ENCODE measurements at places on chromosomes 5 and 9.

DNA sequence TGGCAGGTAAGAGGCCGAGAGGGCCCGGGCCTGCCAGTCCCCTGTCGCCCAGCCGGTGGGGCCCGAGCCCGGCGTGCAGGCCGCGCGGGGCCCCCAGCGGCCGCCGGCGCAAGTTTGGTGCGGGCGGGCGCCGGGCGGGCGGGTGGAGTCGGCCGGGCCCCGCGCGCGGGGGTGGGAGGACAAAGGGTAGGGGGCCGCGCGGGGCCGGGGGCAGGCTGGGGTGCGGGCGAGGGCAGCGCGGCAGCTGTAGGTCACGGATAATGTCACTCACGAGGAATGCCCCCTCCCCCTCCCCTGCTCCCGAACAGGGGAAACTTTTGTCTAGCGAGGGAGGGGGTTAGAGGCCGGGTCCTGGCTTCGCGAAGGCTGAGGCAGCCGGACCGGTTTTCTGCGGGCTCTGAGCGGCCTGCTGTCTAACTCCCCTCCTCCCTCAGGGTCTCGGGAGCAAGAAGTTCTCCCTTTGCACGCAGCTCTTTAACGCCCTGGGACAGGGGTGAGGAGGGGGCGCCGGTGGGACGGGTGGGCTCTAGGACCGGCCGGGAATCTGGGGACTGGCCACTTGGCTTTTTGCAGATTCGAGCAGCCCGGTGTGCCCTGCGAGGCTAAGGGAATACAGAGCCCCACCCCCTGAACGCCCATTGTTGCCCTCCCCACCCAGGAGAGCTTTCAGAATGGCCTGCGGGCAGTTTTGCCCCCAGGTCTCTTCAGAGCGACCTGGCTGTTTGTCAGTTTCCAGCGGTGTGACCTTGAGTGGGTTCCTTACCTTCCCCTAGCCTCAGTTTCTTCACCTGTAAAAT, 21.3 kb upstream of the NDST1 start:
- peak; percentile 71 for DNase-seq

GRCh38 chr9:133106511-133107244, 14.4 kb downstream of the RALGDS start:
- DNase-seq = no peak

DNA sequence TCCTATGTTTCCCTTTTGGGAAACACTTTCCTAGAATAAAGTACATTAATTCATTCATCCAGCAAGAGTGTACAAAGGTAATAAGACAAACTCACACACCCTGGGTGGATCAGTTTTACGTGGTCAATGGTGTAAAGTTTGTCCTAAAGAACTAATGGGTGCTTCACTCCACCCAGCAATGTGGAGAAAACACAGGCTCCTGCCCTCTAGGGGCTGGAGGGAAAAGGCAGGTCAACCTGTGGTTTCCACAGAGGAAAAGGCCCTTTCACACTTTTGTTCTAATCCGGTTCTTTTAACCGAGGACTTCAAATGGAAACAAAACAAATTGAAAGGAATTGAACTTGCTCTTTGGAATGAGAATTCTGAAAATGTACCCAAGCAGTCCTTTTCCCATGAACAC, 80.9 kb upstream of the SPOCK1 start:
- no peak for DNase-seq

DNA sequence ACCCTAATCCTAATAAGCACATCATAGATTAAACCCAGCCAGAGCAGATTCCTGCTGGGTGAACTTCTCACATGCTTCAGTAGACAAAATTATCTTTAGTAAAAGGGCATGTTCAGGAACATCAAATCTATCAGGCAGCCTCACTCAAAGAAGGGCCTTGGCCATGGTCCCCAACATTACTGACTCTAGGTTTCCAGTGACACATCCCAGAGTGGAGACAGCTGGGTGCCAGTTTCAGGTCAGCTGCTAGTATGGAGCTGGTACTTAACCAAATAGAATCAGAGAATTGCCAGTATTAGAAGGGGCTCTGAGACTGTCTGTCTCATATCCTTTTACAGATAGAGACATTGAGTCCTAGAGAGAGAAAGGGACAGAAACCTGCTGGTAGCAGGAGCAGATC, 44.1 kb upstream of the GALNT10 start:
- DNase-seq = no peak

DNA sequence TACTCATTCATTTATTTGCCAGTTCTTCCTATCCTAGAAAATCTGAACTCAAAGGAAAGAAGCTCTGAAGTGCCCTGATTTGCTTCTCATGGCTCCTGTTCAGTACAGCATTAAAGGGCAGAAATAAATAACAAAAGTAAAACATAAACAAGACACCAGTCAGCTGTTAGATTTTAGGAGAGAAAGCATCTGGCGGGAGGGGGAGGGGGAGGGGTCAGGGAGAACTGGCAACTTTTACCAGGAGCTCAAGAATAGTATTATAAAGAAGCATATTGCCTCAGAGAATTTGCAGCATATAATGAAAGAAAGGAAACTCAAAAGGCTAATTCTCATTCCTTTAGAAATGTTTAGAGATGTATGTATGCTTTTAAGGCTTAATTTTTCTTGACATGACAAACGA, 68.1 kb downstream of the SEMA6A start:
- no peak for DNase-seq

- no peak for DNase-seq
Measured at GRCh38 chr5:59132131-59132530, 549.3 kb downstream of the RAB3C start.

- DNase-seq = no peak
Measured at GRCh38 chr5:33563983-33564908, 123.5 kb downstream of the TARS1 start.

DNA sequence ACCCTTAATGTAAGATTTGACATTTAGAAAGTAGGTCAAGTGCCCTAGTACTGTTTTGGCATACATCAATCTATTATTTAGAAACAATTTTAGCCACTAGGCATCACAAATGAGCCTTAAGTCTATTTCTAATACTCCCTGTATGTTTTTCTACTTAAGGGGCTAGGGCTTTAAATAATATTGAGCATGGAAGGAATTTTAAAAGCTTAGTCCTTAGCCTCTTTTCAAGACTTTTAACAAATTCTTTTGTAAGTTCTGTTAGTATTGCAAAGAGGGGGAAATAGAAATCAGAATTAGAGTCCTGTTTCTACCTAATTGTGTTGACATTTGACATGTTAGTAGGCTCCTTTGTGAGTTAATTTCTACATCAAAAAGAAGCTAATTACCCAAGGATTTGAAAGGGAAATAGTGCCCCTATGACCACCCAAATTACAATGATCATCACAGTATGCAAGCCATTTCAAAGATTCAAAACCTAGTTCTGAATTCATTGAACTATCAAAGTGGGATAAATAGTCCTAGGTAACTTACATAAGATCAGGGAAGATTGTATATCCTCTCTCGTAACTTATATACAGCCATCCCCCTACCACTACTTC, 647.8 kb upstream of the ACO1 start:
- no peak for DNase-seq

DNA sequence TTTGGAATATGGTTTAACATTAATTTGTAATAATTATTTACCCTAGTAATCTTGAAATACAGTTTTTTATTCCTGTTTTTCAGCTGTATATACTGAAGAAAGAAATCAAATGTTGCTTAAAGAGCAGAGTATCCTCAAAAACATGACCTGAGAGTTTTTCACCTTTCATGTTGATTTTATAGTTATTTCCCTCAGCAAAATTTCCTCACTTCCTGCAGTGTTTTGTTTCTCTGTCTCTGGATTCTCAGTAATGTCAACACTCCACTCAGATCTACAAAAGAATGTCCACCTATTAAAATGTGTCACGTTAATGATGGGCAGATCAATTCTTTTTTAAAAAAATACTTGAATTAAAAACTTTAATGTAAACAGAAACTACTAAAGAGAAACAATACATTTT, 398.3 kb downstream of the ANXA1 start:
- DNase-seq = peak; percentile 31

GRCh38 chr5:64532657-64533056, 26.8 kb downstream of the RGS7BP start:
- DNase-seq = no peak

DNA sequence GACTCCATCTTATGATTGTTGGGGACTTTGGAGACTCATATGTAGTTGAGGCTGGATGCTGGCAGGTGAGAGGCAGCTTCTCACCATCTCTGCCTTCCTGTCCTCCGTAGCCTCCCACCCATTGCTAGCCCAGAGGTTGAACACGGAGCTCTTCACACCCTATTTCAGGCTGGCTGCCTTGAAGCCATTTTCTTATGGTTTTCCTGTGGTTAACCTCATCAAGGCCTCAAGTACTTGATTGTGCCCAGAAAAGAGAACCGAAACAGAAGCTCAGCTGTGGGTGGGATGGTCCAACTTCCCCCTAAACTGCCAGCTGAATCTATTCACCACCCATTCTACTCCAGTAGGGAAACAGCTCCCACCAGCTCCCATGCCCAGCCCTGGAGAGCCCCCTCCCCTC, 102.9 kb downstream of the LIFR start:
- no peak for DNase-seq
